ENCODE measurements at places on chromosomes 5 and 9. TPM values are rescaled to one million over a fixed set of nuclear protein-coding genes. Genes with fewer than 3 reads are reported as not detected.

The PRR16 gene
- total RNA-seq: 4.9 TPM

The NXNL2 gene
- 1.9 TPM for total RNA-seq

The OR1J2 gene
- not detected for total RNA-seq

The ZBTB43 gene
- 15.0 TPM for total RNA-seq

The MTX3 gene
- 17.0 TPM for total RNA-seq

The IL13 gene
- not detected for total RNA-seq

The PITX1 gene
- total RNA-seq: 7.3 TPM

The DIPK1B gene
- total RNA-seq: 8.8 TPM

The PKD2L2 gene
- total RNA-seq: not detected

The NPR3 gene
- 6.5 TPM for total RNA-seq

The GDA gene
- total RNA-seq: 70.0 TPM

The DBH gene
- total RNA-seq: 0.06 TPM

The C9 gene
- total RNA-seq: 1.0 TPM

The MLANA gene
- total RNA-seq: not detected

The ISL1 gene
- not detected for total RNA-seq

The GDNF gene
- total RNA-seq: 1.2 TPM

The IZUMO3 gene
- not detected for total RNA-seq

The MARCOL gene
- total RNA-seq: not detected

The BNC2 gene
- 52.0 TPM for total RNA-seq

The KIF20A gene
- total RNA-seq: 1.5 TPM

The SYK gene
- 42.9 TPM for total RNA-seq

The CRB2 gene
- 0.06 TPM for total RNA-seq

The PCDHB9 gene
- total RNA-seq: 2.1 TPM

The HAVCR1 gene
- total RNA-seq: 0.26 TPM

The HAVCR2 gene
- 9.6 TPM for total RNA-seq

The ZNF883 gene
- 4.5 TPM for total RNA-seq

The CDH9 gene
- not detected for total RNA-seq

The MYOT gene
- total RNA-seq: 3.7 TPM

The SIT1 gene
- 2.7 TPM for total RNA-seq

The SPATA24 gene
- 7.3 TPM for total RNA-seq

The SPINK13 gene
- total RNA-seq: not detected

The ENTPD8 gene
- 27.9 TPM for total RNA-seq

The KIF12 gene
- total RNA-seq: 212 TPM

The TXNDC8 gene
- total RNA-seq: not detected

The SLC6A7 gene
- not detected for total RNA-seq

The PRUNE2 gene
- total RNA-seq: 91.7 TPM

The PDLIM4 gene
- 20.7 TPM for total RNA-seq

The SPATA31A7 gene
- total RNA-seq: not detected

The TAS2R1 gene
- not detected for total RNA-seq

The SLC4A9 gene
- total RNA-seq: 0.86 TPM

The PCDHB8 gene
- total RNA-seq: 1.8 TPM

The PCDHGA9 gene
- total RNA-seq: 7.5 TPM

The OR1Q1 gene
- not detected for total RNA-seq

The CCL21 gene
- total RNA-seq: 30.2 TPM

The PCDHGA7 gene
- 4.5 TPM for total RNA-seq

The DMRT2 gene
- total RNA-seq: not detected

The ORM1 gene
- total RNA-seq: 12.7 TPM

The FOXE1 gene
- total RNA-seq: not detected

The BAAT gene
- 117 TPM for total RNA-seq

The TGFBI gene
- total RNA-seq: 235 TPM

The ZNF354C gene
- total RNA-seq: 6.9 TPM

The POU5F2 gene
- 1.0 TPM for total RNA-seq

The CD72 gene
- 2.4 TPM for total RNA-seq

The BTNL8 gene
- 47.3 TPM for total RNA-seq

The EPB41L4B gene
- 31.1 TPM for total RNA-seq

The PTPA gene
- total RNA-seq: 126 TPM

The DMRT3 gene
- total RNA-seq: not detected

The SMIM32 gene
- total RNA-seq: 33.1 TPM

The DELE1 gene
- total RNA-seq: 72.4 TPM
